ENCODE measurements at places on chromosomes 12 and 14. TPM values are rescaled to one million over a fixed set of nuclear protein-coding genes. Genes with fewer than 3 reads are reported as not detected.

Gene GSC
- total RNA-seq = not detected

Gene SMOC1
- 14.3 TPM for total RNA-seq

Gene KIAA0586
- 14.5 TPM for total RNA-seq

Gene CYP46A1
- not detected for total RNA-seq

Gene HNF1A
- total RNA-seq = not detected

Gene TAS2R30
- 0.56 TPM for total RNA-seq

Gene ZNF410
- 24.2 TPM for total RNA-seq

Gene RNASE1
- total RNA-seq = 1.5 TPM

Gene NUAK1
- 8.0 TPM for total RNA-seq

Gene WSCD2
- 0.28 TPM for total RNA-seq

Gene SLCO1B1
- total RNA-seq = not detected

Gene PRH2
- total RNA-seq = not detected

Gene MMP17
- 7.8 TPM for total RNA-seq

Gene B4GALNT1
- total RNA-seq = 1.1 TPM

Gene RNF212B
- not detected for total RNA-seq

Gene PPM1H
- total RNA-seq = 0.09 TPM

Gene KRT81
- 54.8 TPM for total RNA-seq

Gene MYO1H
- 1.3 TPM for total RNA-seq

Gene HOXC9
- not detected for total RNA-seq

Gene TAS2R8
- not detected for total RNA-seq

Gene LRR1
- 21.4 TPM for total RNA-seq

Gene ANKRD33
- total RNA-seq = not detected

Gene GYS2
- total RNA-seq = not detected

Gene UBR7
- 24.5 TPM for total RNA-seq

Gene CBLN3
- total RNA-seq = 0.56 TPM

Gene DHRS4L2
- 14.7 TPM for total RNA-seq

Gene ARG2
- 18.3 TPM for total RNA-seq

Gene MIP
- not detected for total RNA-seq

Gene DPPA3
- not detected for total RNA-seq

Gene SRGAP1
- total RNA-seq = 6.0 TPM

Gene KCNH3
- total RNA-seq = 0.07 TPM

Gene PLEKHD1
- not detected for total RNA-seq

Gene DEGS2
- total RNA-seq = 3.4 TPM

Gene KRT73
- total RNA-seq = not detected

Gene WDHD1
- 12.5 TPM for total RNA-seq

Gene SDSL
- total RNA-seq = 2.3 TPM

Gene NEUROD4
- total RNA-seq = not detected

Gene THAP2
- total RNA-seq = 2.5 TPM

Gene SLCO1A2
- not detected for total RNA-seq

Gene CD4
- total RNA-seq = 0.23 TPM

Gene AICDA
- total RNA-seq = not detected

Gene OR2AP1
- total RNA-seq = not detected

Gene NKX2-1
- total RNA-seq = 9.1 TPM

Gene TMEM179
- total RNA-seq = not detected

Gene KLRG1
- total RNA-seq = not detected

Gene SLC5A8
- not detected for total RNA-seq

Measured in airway epithelial cell (primary cell).